Activated T-cell treated with anti-CD3 and anti-CD28 coated beads, Interleukin-2, amount 50 U/mL, for 24 hours (primary cell): ENCODE measurements at places on chromosomes 11 and 22.

DNA sequence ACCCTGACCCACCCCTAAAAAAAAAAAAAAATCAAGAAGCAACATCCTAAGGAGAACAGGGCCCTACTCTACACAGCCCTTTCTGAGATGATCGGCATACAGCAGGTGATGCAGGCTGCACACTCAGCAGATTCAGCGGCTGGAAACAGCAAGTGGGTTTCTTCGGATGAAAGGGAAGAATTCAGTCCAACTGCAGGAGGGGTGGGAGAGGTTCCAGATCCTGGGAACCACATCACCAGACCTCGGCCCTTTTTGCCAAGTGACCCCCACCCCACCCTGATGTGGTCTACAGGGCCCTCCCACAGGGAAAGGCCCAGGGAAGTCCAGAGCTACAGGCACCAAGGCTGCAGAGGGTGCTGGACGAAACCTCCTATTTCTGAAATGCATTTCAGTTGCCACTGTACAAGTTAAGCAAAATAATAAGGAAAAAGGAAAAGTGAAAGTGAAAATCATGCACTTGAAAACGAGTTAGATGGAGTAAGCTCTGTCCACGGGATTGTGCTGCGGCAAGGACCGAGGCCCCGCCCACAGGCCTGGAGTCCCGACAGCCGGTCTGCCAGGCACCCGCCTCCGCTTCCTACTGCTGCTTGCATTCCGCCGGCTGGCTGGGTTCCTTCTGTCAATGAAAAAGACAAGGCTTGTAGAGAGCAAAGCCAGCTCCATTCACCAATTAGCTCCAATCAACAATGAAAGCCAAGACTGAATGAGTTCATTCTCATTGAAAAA, 16.0 kb upstream of the PHLDA2 start:
- no peak overlapping the region for H3K4me3 ChIP-seq
- peaks cover 72% of the 10 kb centered on the region for H3K36me3 ChIP-seq
- H3K27ac ChIP-seq = peak overlapping the region; percentile 85
- no peaks in the 10 kb centered on the region for H3K27me3 ChIP-seq

DNA sequence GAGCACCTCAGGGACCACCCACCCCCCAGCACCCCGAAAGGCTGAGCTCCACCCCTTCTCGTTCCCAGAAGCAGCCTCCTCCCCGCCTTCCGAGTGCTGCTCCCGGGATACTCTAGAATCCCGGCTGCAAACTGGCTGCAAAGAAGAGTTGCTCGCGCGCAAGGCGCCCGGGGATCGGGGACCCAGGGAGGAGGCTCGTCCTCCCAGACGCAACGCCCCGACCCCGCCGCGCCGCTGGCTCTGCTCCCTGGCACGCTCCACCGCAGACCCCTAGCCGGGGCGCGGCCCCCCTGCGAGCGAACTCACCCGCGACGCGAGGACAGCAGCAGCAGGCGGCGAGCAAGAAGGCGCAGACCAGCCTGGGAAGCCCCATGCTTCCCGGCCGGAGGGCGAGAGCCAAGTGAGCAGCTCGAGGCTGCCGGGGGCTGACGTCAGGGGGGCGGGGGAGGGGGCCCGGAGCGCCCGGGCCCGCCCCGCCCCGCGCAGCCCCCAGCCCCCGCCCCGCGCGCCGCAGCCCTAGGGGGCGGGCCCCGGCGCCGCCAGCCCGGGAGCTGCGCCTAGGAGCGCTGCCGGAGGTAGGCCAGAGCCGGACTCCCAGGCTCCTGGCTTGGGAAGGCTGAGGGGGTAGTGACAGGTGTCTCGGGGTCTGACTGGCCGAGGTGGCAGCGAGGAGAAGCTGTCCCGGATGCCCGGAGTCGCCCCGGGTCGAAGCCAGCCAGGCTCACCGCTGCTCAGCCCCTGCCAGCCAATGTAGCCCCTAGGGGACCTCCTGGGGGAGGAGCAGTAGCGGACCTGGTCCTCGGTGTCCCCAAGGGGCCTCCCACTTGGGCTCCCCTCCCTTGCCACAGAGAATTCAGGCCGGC, at the start of gene MCAM:
Gene MCAM, minus strand, starts transcription at position 402 of the 863 bp plus-strand sequence. Its CDS starts 29 bp downstream, at position 373.
- H3K4me1 ChIP-seq = peaks cover 34% of the 10 kb centered on the region
- DNase-seq = no peak
- no peak within 1 kb of the TSS for H3K27ac ChIP-seq
- H3K4me3 ChIP-seq = peak within 1 kb of the TSS; percentile 75
- peaks cover 36% of the 10 kb centered on the region for H3K27me3 ChIP-seq

DNA sequence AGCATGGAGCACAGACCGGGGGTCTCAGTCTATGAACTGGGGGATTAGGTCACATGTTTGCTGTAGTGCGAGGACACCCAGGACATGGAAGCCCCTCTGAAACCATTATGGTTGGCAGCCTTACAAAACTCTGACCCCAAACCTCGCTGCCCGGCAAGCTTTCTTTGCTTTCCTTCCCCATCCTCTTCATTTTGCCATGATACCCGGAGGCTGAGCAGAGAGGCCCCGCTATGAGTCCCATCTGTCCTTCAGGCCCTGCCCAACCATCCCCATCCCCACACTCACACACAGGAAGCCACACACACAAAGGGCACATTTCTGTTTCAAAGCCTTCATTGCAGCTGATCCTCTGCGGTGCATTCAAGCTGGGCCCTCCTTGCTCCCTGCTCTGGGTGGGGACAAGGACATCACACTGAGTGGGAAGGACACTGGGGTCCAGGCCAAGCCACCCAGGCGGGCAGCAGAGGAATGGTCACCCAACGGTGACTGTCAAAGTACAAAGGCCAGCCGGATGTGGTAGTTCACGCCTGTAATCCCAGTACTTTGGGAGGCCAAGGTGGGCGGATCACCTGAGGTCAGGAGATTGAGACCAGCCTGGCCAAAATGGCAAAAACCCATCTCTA, 176.5 kb downstream of the CTTN start:
- H3K36me3 ChIP-seq = no peaks in the 10 kb centered on the region
- H3K4me1 ChIP-seq = no peaks in the 10 kb centered on the region
- DNase-seq = no peak

- no peaks in the 10 kb centered on the region for H3K27me3 ChIP-seq
- DNase-seq = no peak
- H3K27ac ChIP-seq = peak within 1 kb of the TSS; percentile 99
Measured at GRCh38 chr11:106077609-106078455, at the start of gene AASDHPPT. Gene AASDHPPT (plus strand): TSS chr11:106077662. CDS start chr11:106077711, 49 bp downstream.
